ENCODE measurements at places on chromosomes 16 and 17.

GRCh38 chr16:89658221-89658879, 714 bp downstream of the SPATA33 start:
- no peak for DNase-seq

DNA sequence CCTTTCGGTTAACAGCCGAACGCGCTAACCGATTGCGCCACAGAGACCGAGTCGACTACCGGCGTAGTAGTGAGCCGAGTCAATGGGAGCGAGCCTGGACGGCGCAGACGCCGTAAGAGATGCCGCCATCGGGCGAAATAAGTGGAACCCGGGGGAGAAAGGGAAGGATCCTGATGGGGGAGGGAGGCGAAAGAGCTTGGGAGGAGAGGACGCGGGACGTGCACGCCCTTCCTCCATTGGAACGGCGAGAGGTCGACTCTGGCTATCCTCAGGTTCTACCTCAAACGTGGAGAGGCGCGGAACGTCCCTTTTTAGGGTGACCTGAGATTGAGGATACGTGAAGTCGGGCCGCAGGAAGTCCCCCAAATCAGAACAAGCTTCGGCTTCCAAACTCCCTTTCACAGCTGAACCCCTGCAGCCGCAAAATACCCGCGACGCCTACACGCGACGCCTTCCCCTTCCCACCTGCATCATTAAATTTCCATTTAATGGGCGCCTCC, 683 bp upstream of the PSMB3 start:
- DNase-seq = peak; percentile 89

DNA sequence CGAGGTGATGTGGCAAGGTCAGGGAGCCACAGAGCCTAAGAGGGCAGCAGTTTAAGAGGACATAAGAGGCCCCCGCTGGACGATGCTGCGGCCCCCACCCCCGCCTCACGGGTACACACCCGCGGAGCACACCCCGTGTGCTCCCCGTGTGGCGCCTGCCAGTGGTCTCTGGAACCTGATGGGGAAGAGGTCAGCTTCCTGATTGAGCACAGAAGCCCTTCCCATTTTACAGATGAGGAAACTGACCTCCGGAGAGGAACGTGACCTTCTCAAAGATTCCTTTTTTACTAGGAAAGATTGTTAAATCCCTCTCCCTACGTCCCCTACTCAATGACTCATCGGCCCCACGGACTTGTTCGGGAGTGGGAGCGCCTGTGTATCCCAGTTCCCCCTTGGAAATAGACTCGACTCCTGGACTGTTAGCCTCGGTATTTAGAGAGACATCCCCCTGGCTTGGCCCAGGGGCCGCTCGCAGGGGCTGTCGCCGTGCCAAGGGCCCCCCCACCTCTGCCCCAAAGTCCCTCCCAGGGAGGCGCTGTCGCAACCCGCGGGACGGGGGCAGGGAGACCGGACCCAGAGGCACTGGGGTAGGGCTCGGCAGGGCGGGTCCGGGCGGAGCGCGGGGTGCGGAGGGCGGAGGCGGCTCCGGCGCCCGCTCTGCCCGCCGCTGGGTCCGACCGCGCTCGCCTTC, at the start of gene ABCC3:
ABCC3 (plus strand) TSS at position 658 of the 691 bp plus-strand sequence. CDS start 56 bp downstream, outside the sequence.
- peak; percentile 89 for DNase-seq

GRCh38 chr16:4206680-4207079, 35.2 kb downstream of the SRL start:
- DNase-seq = no peak

DNA sequence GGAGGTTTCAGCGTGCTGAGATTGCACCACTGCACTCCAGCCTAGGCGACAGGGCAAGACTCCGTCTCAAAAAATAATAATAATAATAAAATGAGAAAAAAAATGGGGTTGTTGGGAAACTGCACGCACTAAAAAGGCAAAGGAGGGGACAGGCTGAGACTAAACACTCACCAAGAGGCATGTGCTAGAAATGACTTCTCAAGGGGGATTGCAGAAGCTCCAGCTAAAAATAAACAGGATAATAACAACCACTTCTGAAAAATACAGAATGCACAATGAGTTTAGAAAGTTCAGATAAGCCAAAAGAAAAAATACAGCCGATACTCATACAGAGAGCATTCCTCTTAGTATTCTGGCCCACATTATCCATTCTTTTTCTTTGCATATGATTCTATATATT, 15.1 kb upstream of the TIMP2 start:
- no peak for DNase-seq

DNA sequence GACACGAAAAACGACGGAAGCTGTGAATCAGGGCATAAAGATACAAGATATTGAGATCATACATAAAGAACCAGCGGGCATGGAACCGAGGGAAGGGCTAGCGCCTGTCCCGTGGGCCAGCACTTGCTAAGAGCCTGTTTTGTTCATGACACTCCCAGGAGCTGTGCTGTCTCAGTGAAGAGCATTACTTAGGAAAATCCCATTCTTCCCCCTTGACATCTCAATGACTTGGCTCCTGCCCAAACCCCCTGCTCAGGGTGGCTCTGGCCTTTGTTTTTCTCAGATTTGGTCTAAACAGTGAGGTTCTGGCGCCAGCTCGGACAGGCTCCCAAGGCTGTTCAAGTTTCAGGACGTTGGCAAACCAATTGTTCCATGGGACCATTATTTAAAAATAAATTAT, 79.1 kb upstream of the SEC14L1 start:
- DNase-seq = no peak

DNA sequence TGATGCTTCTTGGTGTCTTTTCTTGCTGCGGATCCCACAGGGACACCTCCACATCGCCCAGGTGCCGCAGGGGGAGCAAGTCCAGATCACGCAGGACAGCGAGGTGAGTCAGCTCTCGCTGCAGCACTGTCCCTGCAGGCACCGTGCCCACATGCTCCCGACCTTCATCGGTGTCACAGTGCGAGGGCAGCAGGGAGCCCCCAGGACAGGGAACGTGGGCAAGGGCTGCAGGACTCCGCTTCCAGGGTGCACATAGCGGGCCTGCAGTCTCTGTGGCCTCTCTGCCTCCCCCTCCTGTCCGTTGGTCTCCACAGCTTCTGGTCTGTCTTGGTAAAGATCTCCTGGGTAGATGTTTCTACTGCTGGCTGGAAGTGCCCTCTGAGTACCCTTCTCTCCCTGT, 84.1 kb downstream of the BANP start:
- DNase-seq = no peak

DNA sequence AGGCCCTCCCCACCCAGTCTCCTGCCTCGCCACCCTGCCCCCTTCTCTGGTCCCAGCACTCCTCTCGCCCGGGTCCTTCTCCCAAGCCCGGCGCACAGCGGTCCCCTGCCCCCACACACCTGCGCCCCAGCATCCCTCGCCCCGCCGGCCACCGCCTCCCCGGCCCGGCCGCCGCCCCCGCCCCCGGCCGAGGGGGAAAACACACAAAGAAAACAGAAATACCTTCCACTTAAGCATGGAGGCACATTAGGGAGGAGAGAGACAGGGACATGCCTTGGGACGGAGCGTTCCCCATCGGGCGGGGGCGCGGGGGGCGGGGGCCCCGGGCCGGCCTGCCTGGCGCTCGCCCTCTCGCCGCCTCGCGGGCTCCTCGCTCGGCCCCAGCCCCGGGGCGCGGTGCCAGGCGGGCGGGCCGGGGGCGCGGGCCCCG, 326 bp downstream of the SRCIN1 start:
- DNase-seq = no peak

Measured in upper lobe of right lung (tissue), 1 donor.